Ovary (tissue), 10 donors: ENCODE measurements at places on chromosomes 1 and 21. TPM values are rescaled to one million over a fixed set of nuclear protein-coding genes. Genes with fewer than 3 reads are reported as not detected.

Gene FBXO44
- 20.5 TPM for total RNA-seq

Gene MRAP
- not detected for total RNA-seq

DNA sequence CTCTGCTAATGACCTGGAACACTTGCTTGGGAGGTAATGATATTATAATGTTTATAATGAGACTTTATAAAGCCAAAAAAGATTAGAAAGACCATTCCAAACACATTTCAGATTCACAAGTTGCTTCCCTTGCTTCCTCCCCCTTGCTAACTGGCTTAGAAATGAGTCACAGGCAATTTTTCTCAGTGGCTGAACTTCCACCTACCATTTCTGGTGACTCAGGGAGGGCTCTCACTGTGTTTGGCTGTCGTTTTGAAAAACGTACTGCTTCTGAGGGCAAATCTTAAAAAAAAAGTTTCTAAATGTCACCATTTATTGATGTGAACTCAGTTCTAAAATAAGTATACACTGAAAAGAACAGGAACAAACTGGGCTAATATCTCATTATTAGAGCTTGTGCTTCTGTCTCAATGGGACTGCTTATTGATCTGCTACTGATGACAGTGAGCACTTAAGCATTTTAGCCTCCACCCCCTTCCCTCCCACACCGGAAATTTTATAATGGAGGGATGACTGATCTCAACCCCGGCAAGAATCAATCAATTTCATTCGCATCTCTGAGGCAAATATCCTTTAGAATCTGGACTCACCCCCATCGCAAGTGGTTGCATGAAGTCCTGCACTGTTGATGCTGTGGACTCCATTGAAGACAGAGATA is 278.3 kb downstream of the KCTD3 start:
- H3K4me3 ChIP-seq, result no peak overlapping the region
- no peak overlapping the region for H3K27ac ChIP-seq
- no peaks in the 10 kb centered on the region for H3K4me1 ChIP-seq
- H3K27me3 ChIP-seq, result no peaks in the 10 kb centered on the region
- no peak for DNase-seq

- no peaks in the 10 kb centered on the region for H3K4me1 ChIP-seq
- DNase-seq, result no peak
- H3K36me3 ChIP-seq, result no peaks in the 10 kb centered on the region
- H3K27me3 ChIP-seq, result no peaks in the 10 kb centered on the region
- no peak overlapping the region for H3K27ac ChIP-seq
Observed at GRCh38 chr1:94055459-94056122, 65.4 kb downstream of the ABCA4 start.

DNA sequence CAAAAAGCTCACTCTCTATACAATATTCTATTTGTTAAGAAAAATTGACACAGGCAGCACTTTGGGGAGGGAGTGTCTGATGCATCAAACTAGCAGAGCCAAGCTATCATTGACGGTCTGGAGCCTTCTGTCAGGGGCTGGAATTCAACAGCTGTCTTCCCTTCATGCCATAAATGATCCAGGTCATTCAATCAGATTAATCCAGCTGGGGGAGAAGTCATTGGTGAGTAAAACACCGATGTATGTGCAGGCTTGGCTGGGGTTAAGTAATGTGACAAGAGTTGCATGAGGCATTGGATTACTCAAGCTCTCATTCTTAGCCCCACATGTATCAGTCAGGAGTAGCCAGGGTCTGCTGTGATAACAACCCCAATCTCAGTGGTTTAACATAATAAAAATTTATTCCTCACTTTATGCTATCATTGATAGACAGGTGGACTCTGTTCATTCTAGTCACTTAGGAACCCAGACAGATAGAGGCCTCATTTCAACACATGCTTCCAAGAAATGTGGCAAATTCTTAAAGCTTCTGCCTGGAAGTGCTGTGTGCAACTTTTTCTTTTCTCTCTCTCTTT is 118.1 kb upstream of the GADD45A start:
- DNase-seq, result no peak
- no peak overlapping the region for H3K4me3 ChIP-seq

- DNase-seq, result no peak
- H3K4me3 ChIP-seq, result no peak overlapping the region
- H3K27me3 ChIP-seq, result no peaks in the 10 kb centered on the region
- H3K36me3 ChIP-seq, result no peaks in the 10 kb centered on the region
- no peak overlapping the region for H3K27ac ChIP-seq
- no peaks in the 10 kb centered on the region for H3K4me1 ChIP-seq
Observed at GRCh38 chr1:232318143-232318542, 311.8 kb downstream of the SIPA1L2 start.

- no peaks in the 10 kb centered on the region for H3K36me3 ChIP-seq
- no peak overlapping the region for H3K4me3 ChIP-seq
- H3K27me3 ChIP-seq, result no peaks in the 10 kb centered on the region
- no peak overlapping the region for H3K27ac ChIP-seq
Observed at GRCh38 chr1:203046984-203047630, 20.8 kb downstream of the PPFIA4 start.
